ENCODE measurements at places on chromosomes 4 and X. TPM values are rescaled to one million over a fixed set of nuclear protein-coding genes. Genes with fewer than 3 reads are reported as not detected.
A peak's percentile ranks its signal among the peaks of the same experiment; 100 is the strongest.

DNA sequence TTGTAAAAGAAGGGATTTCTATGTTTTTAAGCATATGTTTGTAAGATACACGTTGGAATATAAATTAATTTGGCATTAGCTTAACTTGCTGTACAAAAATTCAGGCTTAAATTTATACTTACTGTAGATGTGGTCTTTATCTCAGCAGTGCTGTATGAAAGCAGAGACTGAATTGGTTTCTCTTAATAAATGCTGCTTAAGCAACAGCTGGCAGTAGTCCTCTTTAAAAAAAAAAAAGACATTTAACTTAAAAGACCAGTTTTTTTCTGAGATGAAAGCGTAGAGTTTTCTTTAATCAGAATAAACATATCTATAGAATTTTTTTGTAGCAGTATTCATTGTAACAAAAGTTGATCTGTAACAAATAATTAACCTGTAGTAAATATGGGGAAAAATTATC is 124.6 kb downstream of the RAP1GDS1 start:
- no peak for DNase-seq
- peaks cover 9% of the 10 kb centered on the region for H3K4me1 ChIP-seq
- no peak overlapping the region for H3K27ac ChIP-seq
- H3K4me3 ChIP-seq: no peak overlapping the region

DNA sequence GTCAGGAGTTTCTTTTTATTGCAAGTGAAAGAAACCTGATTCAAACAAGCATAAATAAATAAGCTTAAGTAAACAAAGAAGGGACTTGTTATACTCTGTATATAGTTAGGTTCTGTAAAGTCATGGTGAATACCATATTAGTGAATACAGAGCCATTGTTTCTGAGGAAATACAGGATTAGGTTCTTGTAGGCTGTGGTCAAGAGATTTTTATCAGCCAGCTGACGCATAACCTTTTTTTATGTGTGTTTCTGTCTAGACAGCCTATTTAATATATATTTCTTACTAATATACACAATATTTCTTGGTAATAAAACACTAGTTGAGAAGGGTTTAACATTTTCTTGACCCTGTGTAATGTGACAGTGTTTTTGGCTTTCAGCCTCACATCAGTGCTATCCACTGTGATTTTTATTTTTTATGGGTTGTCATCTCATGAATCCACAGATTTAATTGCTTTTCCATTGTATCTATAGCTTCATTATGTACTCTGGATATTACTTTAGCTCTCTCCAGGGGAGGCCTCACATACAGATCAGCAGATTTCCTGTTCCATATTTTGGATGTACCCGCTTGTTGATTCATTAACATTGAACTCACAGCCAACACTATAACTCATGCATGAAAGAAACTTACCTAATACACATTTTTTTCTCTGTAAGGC is 8.0 kb downstream of the HERC3 start:
- H3K4me1 ChIP-seq: no peaks in the 10 kb centered on the region
- no peaks in the 10 kb centered on the region for H3K36me3 ChIP-seq
- no peak overlapping the region for H3K27ac ChIP-seq
- H3K4me3 ChIP-seq: no peak overlapping the region
- no peaks in the 10 kb centered on the region for H3K27me3 ChIP-seq
- DNase-seq: no peak

GRCh38 chr4:183300070-183300469 is 20.0 kb downstream of the CLDN22 start:
- no peak overlapping the region for H3K4me3 ChIP-seq
- no peaks in the 10 kb centered on the region for H3K36me3 ChIP-seq
- no peaks in the 10 kb centered on the region for H3K4me1 ChIP-seq
- no peaks in the 10 kb centered on the region for H3K27me3 ChIP-seq
- no peak overlapping the region for H3K27ac ChIP-seq

- no peak for DNase-seq
- no peak overlapping the region for H3K4me3 ChIP-seq
- H3K36me3 ChIP-seq: no peaks in the 10 kb centered on the region
- H3K27me3 ChIP-seq: peaks cover 5% of the 10 kb centered on the region
These were observed 283.9 kb downstream of the IDS start for GRCh38 chrX:149221230-149221629.

DNA sequence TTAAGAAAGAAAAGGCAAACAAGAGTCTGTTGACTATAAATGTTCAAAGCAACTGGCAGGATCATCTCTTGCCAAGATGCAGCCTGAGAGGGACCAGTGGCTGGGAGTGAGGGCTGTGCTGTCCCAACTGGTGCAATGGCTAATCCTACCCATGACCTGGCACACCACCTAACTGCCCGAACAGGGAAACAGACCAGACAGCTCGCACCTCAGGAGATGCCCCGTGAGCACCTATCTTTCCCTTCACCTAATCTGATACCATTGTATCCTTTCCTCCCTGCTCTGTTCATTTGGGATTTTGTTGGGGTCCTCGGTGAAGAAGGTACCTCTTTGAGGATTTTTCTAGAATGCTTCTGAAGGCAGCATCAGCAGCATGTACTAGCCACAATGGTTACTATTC is 206.5 kb upstream of the MAMLD1 start:
- no peak overlapping the region for H3K27ac ChIP-seq
- DNase-seq: no peak
- H3K4me1 ChIP-seq: no peaks in the 10 kb centered on the region
- H3K27me3 ChIP-seq: no peaks in the 10 kb centered on the region
- H3K4me3 ChIP-seq: no peak overlapping the region

DNA sequence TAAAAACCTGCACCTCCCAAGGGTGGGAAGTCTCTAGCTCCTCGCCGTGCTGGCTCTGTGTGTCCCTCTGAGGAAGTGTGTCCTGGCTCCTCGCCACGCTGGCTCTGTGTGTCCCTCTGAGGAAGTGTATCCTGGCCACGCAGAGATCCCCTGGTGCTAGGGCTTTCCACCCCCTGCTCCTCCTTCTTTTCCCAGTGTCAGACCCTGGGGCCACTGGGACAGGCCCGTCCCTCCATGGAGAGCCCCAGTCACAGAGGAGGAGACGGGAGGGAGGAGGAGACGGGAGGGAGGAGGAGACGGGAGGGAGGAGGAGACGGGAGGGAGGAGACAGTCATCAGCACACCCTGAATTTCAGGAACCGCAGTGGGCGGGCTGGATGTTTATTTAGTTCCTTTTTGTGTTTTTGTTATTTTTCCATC is 53.8 kb upstream of the HGFAC start:
- peak overlapping the region; percentile 64 for H3K27ac ChIP-seq
- no peaks in the 10 kb centered on the region for H3K27me3 ChIP-seq
- H3K4me1 ChIP-seq: no peaks in the 10 kb centered on the region
- no peaks in the 10 kb centered on the region for H3K36me3 ChIP-seq
- DNase-seq: peak; percentile 79

- H3K27ac ChIP-seq: no peak overlapping the region
- no peaks in the 10 kb centered on the region for H3K36me3 ChIP-seq
- DNase-seq: no peak
These were observed 30.0 kb downstream of the TLR2 start for GRCh38 chr4:153713866-153714646.

Gene GABRE
- total RNA-seq: 6.1 TPM

Gene ASB5
- not detected for total RNA-seq

Gene MAGEA8
- total RNA-seq: not detected

Gene ANOS1
- 0.22 TPM for total RNA-seq

Gene MORC4
- 12.6 TPM for total RNA-seq

Gene TGIF2LX
- not detected for total RNA-seq

Gene PIGA
- 8.8 TPM for total RNA-seq

Gene FAM3A
- 34.1 TPM for total RNA-seq

Measured in pancreas (tissue), 10 donors.